Stimulated activated CD8-positive, alpha-beta memory T cell treated with anti-CD3 and anti-CD28 coated beads, Interleukin-4, amount 100 ng/mL, for 1 hour (primary cell): ENCODE measurements at places on chromosomes 11 and 22.

DNA sequence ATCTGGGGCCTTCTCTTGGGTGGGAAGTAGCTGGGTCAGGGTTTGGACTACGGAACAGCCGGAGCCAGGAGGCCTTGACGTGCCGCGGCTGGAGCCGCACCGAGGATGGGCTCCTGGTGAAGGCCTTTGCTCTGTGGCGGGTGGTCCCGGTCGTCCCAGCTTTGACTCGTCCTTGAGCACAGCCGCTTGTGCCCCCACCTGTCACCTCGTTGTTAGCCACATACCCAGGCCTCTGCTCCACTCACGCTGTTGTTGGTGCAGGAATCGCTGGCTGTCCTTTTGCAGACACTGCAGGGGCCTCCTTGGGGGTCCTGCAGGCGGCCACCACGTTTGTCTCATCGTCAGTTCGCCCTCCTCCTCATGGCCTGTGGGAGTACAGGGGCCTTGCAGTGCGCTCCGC lies 17.1 kb downstream of the PHRF1 start:
- DNase-seq: no peak

DNA sequence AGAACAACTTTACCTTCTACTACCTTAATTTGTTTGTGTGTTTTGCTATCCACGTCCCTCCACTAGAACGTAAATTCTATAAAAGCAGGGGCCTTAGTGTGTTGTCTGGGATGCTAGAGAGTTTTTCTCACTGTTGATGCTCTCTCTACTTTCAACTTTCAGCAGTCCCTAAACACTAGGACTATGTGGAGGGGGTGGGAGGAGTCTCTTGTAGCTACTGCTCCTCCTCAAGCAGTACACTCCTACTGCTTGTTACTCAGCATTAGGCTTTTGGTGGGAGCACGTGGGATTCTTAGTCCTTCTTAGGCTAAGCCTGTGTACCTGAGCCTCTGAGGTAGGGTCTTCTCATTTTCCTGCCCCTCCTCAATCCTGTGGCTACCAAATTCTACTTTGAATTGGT lies 56.3 kb downstream of the ARHGAP20 start:
- DNase-seq: no peak

DNA sequence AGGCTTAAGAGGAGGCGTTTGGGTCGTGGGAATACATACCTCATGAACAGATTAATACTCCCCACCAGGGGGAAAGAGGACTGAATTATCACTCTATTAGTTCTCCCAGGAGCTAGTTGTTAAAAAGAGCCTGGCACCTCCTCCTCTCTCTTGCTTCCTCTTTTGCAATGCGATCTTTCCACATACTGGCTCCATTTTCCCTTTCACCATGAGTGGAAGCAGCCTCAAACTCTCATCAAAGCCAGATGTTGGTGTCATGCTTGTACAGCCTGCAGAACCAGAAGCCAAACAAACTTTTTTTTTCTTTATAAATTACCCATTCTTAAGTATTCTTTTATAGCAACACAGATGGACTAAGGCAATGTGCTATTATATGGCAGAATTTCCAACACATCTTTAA lies 258.5 kb downstream of the FAM76B start:
- DNase-seq: no peak

DNA sequence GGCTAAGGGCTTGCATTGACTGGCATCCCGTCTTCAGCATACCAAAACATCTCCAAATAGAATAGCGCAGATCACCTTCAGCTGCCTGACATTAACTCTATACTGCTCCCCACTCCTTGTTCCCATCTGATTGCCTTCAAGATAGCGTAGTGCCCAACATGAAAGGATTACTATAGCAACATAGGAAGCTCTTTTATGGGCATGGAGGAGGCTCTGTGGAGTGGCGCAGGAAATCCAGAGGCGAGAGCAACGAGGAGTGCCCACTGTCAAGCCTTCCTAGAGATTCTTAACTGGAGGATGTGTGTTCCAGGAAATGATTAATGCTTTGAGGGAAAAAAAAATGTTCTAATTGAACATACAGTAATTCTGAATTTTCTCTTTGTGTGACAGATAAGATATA lies 213.3 kb downstream of the CADM1 start:
- DNase-seq: no peak
